A549 treated with DMSO at 1 μM for 4 hours (cell line): ENCODE measurements at places on chromosomes 3 and 15. TPM values are rescaled to one million over a fixed set of nuclear protein-coding genes. Genes with fewer than 3 reads are reported as not detected.

The POC1A gene
- total RNA-seq: 15.5 to 20.4 TPM (median 17.8 TPM) in 5 replicates

The CRYBG3 gene
- 6.8 to 8.8 TPM (median 7.9 TPM) in 5 replicates for total RNA-seq

The GATM gene
- 2.3 to 3.1 TPM (median 2.5 TPM) in 5 replicates for total RNA-seq

The RASL12 gene
- total RNA-seq: 0.06 to 0.28 TPM (median 0.19 TPM) in 5 replicates

The ARID3B gene
- 3.8 to 4.7 TPM (median 4.1 TPM) in 5 replicates for total RNA-seq

The C15orf62 gene
- 0.07 to 0.14 TPM (median 0.12 TPM) in 4 of 5 replicates, not detected in the other for total RNA-seq

The FANCI gene
- total RNA-seq: 53.7 to 78.5 TPM (median 67.8 TPM) in 5 replicates

The ESYT3 gene
- total RNA-seq: 0.56 to 1.0 TPM (median 0.78 TPM) in 5 replicates

The PDZRN3 gene
- not detected in 5 replicates for total RNA-seq

The CDCP1 gene
- total RNA-seq: 15.3 to 20.0 TPM (median 17.6 TPM) in 5 replicates
